ENCODE measurements at places on chromosomes 2 and 18.

DNA sequence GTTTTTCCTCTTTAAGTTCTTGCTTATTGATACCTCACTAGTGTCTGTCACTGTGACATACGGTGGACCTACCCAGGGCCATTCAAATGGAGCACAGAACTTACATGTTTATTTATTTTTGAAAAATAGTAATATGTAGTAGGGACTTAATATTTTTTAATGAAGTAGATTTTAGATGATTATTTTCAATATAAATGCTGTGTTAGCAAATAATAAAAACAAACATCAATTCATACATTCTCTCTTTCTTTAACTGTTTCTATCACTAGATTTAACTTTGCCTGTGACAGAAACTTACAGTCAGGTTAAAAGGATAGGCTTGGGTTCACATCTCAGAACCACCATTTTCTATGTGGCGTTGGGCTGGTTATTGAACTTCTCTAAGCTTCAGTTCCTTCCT, 184.4 kb upstream of the RASGRP3 start:
- DNase-seq: no peak

DNA sequence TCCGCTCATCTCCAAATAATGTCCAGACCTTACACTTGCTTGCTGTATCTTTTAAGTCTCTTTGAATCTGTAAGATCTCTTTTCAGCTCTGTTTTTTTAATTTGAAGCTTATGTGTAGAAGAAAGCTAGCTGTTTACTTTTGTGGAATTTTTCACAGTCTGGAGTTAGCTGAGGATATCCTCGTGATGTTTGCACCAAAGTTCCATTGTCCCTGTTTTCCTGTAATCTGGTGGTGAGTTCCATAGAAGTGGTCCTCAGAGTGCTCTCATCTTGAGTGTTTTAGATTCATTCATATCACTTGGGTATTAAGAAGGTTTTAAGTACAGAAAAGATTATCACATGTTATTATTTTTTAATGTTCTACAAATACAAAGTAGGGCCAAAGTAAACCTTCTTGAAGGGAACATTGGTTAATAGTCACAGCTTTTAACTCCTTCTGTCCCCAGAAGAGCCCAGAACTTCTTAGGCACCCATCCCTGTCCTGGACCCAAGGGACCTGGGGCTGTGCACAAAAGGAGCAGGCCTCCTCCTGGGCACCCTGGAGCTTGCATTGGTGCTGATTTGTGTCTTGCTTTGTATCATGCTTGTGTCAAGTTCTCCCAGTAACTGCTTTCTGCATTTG, 15.0 kb downstream of the MLPH start:
- peak; percentile 53 for DNase-seq

DNA sequence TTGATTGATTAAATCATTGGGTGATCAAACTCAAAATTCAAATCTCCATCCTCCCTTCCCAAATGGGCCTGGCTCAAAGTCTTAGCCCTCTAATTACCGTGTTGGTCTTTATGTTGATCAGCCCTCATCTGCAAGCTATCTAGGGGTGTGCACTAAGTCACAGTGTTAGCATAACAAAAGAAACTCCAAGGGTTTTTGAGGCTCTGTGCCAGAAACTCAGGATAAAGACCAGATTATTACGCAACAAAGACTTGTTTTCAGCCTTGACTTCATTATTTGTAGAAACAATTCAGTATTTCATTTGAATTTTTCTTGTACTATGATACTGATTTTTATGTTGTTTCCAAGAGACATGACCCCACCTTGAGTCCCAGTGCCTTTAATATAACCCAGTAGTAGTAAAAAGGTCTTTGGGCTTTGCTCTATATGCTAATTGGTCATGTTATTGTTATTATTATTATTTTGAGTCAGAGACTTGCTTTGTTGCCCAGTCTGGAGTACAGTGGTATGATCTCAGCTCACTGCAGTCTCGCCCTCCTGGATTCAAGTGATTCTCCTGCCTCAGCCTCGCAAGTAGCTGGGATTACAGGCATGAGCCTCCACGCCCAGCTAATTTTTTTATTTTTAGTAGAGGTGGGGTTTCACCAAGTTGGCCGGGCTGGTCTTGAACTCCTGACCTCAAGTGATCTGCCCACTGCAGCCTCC, 13.9 kb downstream of the PSMD14 start:
- peak; percentile 35 for DNase-seq

GRCh38 chr2:219912491-219912921, 285.1 kb downstream of the SLC4A3 start:
- DNase-seq: peak; percentile 14

DNA sequence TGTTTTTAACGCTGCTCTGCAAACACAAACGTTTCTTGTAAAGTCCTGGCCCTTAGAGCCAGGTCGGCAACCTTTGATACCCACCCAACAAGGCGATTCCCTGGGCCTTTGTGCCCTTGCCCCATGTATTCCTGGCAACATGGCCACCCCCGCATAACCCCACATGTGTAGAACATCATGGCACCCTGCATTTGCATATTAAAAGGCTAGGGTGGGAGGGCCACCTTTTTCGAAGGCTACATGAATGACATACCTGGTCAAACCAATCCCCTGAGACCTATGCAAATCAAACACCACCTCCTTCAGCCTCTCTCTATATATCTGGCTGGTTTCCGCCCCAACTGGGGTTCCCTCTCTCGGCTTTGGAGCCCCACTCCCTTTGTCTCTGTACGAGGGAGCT, 105.2 kb downstream of the MYO5B start:
- DNase-seq: no peak

- no peak for DNase-seq
Measured at GRCh38 chr2:232137356-232138147, 176.0 kb downstream of the DIS3L2 start.

DNA sequence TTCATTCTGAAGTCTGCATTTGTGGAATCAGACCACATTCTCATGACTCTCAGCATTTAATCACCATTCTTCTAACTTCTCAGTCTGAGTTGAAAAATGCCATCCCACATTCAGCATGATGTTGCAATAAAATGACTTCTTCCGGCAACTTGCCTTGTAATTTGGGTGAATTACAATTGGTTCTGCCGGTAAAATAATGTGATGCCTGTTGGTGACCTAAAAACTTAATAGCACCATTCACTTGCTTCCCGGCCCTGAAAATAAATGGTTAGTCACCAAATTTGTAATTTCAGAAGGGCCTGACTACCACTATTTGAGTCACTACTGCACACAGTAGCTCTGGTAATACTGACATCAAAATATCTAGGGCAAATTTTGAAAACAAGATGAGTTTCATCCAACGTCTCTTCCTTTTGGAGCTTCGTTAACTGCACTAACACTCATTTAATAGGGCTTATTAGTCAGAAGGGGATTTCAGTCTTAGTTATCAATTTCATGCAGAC, 637.1 kb upstream of the CHAC2 start:
- peak; percentile 81 for DNase-seq

DNA sequence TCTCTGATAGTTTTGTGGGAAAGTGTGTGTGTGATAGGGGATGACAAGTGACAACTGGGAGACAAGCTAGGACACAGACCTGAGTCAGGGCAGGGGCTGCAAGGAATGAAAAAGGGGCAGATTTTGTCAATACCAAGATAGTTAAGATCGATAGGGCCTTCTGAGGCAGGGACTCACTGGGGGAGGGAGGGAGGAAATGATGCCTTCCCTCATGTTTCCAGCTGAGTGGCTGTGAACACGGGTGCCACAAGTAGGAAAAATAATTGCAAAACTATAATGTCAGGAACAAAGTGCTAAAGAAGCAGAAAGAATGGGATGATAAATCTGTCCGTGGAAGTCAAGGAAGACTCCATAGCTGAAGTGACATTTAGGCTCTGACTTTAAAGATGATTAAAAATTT, 24.2 kb downstream of the CDH2 start:
- DNase-seq: no peak

DNA sequence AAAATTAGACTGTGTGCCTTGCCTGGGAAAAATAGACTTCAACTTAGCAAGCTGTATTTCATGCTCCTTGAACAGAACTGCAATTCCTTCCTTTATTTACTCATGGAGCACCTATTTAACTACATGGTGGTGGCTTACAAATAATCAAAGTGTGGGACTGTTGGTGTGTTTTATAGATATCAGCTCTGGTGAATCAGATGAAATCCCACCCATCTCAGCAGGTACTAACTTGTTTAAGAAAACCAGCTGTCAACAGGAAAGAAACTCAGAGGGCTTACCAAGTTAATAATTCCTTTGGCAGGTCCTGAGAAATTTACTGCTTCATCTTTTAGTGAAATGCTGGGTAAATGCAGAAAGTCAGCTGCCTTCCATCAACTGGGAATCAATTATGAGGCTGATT, 830.6 kb downstream of the SLC4A3 start:
- no peak for DNase-seq

GRCh38 chr2:60028849-60029565, 524.4 kb downstream of the BCL11A start:
- no peak for DNase-seq

DNA sequence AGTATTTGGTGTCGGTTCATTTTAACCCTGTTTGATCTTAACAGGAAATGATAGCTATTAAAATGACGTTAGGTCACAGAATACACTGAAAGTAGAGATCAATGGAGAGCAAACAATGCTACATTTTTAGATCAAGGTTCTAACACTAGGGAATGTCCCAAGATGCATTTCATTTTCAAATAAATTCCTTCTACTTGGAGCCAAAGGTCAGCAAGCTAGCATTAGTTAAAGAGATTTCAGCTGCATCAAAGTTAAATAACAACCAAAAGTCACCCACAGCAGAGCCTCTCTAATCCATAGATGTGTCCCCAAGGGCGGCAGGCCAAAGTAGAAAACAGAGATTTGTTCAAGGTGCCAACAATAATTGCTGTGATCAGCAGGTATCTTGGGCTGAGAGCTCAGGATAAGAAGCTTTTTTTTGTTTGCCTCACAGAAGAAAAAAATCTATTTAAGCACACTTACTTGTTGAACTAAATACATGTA, 1233.6 kb upstream of the TMEFF2 start:
- no peak for DNase-seq

All from choroid plexus epithelial cell (primary cell).